ENCODE measurements at places on chromosomes 1 and 21.

- DNase-seq, result no peak
Measured at GRCh38 chr1:212791261-212791675, 309 bp downstream of the NSL1 start.

DNA sequence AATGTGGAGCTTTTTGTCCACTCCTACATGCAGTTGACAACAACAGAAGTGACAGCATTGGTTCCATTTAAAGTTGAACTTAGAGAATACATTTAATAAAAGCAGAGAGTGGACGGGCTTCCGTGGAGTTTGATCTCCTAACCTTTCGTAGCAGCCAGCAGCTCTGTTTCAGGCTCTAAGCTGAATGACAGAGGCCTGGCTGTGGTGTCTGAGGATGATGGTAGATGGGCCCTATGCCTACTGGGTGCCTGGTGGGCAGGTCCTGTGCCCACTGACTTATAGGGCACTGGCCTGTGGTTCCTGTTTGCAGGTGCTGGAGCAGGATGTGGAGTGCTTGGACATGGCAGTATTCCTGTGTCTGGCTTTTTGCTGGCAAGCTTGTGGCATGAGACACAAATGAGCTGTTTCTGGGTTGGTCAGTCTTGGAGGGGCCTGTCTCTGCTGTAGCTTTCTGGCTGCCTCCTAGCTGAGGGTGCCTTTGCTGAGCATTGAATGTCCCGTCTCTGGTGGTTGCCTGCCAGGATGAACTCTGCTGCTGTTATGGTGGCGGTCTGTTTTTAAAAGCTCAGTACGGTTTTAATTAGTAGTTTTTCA, 54.6 kb downstream of the PRDM2 start:
- DNase-seq, result no peak

GRCh38 chr1:241775021-241775420, 73.0 kb upstream of the EXO1 start:
- no peak for DNase-seq

- no peak for DNase-seq
Measured at GRCh38 chr1:5915587-5916571, 76.3 kb downstream of the NPHP4 start.

GRCh38 chr1:151518936-151519335, 7.7 kb downstream of the CGN start:
- DNase-seq, result no peak

Measured in Caco-2 (cell line).